Thyroid gland (tissue), 4 donors: ENCODE measurements at places on chromosomes 3 and 15.

DNA sequence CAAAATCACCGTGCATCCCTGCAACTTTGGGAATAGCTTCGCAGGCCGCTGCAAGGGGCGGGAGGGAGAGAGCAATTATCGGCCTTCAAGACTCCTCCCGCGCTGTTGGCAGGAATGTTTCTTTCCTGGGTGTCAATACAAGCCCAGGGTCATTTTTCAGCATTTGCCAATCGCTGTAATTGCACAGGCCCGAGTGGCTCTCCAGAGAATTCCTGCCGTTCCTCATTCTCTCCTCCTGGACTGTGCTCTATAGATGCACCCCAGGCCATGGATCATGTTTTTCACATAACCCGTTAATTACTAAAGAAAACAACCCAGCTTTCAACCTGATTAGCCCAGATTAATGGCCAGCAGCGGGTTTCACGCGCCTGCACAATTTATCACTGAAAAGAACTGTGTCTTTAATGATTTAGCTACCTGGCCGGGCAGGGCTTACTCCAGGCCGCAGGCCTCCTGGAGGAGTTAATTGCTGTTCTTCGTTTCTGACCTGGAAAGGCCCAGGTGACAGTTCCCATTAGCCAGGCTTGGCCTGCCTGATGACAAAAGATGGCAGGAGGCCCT lies 144.3 kb downstream of the OPA1 start:
- no peak for DNase-seq

DNA sequence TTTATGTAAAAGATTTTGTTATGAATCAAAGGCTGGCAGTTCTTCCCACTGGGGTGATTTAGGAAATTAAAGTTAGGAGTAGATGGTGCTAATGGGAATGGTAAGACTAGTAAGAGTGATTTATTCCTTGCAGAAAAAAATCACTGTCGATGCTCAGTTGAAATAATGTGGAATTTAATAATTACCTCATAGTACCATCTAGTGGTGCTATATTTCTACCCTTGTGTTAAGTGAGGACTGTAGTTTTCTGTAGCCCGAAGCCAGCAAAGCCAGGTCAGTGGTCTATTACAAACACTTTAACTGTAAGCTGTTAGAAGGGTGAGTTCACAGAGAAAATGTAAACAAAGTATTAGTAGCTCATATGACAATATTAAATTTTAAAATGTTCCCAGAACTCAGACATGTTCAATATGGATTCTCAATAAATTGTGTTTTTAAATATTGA lies 39.5 kb upstream of the GOLGA8J start:
- peak; percentile 19 for DNase-seq

DNA sequence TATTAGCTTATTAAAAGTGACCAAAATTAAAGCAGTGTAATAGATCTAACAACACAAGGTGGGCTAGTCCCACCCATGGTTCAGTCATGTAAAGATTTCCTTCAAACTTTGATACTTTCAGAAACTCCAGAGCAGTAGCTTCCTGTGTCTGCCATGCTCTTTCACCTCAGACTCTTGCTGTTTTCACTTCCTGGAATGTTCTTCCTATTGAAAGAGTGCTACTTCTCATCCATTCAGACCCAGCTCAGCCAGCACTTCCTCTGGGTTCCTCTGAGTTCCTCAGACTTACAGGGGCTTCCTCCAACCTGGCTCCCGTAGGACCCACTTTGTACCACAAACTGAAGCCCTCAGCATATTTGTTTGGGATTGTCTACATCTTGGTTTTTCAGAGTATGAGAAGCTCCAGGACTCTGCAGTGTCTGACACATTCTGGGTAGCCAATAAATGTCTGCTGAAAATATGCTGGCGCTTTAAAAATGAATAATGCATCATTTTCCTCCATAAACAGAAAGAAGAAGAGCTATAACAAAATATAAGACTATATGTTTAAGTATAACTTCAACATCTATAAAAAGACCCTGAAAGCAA lies 18.0 kb downstream of the NCEH1 start:
- DNase-seq, result no peak

GRCh38 chr15:89132611-89133507 lies 44.6 kb downstream of the ABHD2 start:
- peak; percentile 12 for DNase-seq

DNA sequence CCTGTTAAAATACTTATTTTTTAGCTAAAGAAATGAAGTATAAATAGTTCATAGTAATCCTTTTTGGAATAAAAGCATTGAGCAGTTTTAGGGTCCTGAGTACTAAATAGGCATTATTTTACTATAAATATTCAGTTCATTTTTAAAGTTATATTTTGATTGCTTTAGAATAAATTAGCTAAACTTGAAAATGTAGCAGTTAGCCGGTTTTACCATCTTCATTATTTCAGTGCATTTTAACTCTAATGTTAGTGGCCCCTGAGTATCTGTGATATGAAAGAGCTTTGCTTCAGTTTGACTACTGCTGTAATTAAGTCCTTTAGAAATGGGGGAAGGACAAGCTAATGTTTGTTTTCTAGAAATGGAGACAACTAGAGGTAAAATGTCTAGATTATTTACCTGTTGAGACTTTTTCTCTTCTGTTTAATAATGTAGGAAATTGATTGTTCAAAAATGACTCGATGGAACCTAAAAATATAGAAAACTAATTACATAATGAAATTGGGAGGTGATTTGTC lies 3.6 kb downstream of the SMC4 start:
- no peak for DNase-seq

DNA sequence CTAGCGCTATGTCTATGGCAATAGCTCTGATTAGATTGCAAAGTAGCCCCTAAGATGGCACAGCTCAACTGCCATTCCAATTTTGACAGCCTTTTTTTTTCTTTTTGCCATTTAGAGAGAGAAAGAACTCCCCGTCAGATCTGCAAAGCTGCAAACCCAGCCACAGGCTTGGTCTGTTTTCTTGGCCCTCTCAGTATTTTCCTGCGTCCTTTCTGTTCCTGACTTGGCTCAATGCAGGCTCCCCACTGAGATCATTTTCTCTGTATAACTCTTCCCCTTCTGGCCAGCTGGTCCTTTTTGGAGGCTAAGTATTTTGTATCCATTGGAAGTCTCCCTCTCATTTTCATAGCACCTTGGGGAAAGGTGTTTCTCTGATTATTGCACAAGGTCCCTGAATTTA lies 386.7 kb downstream of the UNC13C start:
- no peak for DNase-seq

GRCh38 chr15:39140060-39140604 lies 440.7 kb upstream of the THBS1 start:
- DNase-seq, result no peak

- DNase-seq, result no peak
Observed at GRCh38 chr3:95424279-95424678, 1361.4 kb downstream of the NSUN3 start.

- DNase-seq, result peak; percentile 77
Observed at GRCh38 chr15:89430530-89431341, 65.6 kb downstream of the RHCG start.

DNA sequence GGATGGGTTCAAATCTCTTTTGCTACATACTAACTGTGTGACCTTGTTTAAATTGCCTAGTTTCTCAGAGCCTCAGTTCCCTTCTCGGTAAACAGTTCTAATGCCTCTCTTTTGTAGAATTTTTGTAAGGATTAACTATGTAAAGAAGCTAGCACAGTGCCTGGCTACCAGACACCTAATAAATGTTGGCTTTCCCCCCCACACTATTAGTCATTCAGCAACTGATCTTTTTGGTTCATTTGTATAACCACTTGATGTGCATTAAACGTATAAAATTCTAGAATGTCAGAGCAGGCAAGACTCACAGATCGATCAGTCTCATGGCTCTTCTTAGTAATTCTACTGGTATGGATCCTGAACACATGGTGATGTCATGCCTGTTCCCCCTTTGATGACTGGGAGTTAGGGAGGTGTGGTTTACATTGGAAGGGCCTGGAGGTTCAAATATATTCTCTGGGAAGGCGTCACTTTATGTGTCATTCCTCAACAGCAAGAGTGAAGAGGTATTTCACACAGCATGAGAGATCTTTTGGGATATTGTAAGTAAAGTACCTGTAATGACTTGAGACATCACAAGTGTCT lies 6.5 kb downstream of the TAGLN3 start:
- DNase-seq, result no peak

DNA sequence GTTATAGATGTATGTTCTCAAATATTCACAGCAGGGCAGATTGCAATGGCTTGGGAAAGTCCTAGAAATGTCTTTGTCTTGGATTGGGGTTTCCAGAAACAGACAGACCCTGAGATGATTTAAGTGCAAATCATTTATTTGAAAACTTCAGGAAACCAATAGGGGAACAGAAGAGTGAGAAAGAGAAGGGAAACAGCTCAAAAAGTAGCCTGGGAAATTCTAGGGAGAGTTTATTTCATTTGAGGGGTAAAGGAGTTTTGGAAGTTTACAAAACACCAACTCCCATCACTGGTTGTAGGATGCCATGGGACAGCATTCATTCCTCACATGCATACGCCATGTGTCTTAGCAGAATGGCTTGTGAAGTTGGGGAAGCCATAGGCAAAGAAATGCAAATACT lies 32.3 kb upstream of the PTX3 start:
- no peak for DNase-seq

GRCh38 chr3:25611193-25611592 lies 53.5 kb downstream of the TOP2B start:
- DNase-seq, result no peak

DNA sequence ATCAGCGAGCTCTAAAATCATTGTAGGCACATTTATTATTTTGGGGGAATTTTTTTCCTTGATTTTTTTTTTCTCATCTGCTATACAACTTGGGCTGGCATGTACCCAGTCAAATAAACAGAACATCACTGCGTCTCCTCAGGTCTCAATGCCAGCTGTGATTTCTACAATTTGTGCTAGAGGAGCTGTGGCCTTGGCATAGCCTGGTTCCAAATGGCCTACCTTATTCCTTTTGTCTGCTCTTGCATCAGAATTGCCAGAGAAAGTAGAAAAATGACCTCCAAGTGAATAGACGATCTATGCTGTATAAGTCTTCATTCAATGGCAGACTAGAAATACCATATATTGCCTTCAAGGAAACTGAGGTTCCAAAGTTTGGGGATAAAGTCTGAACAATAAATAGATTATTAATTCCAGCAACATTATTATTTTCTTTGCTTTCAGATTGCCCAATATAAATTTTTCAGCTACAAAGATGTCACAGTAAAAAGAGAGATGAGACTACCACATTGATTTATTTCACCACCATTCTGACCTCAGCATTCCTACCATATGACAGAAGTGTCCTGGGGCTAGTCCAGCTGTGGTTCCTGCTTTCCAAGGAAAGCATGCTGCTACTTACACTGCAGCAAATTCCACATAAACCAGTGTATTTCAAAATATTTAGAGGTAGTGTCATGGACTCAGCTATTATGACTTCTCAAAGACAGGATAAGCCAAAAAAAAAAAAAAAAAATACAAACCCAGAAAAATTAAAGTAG lies 493.9 kb upstream of the ZNF385D start:
- no peak for DNase-seq

- DNase-seq, result no peak
Observed at GRCh38 chr3:129095285-129095684, 26.3 kb downstream of the RAB43 start.
